ENCODE measurements at places on chromosomes 4 and X.

- no peak for DNase-seq
Measured at GRCh38 chrX:123698979-123699520, 33.8 kb downstream of the THOC2 start.

GRCh38 chr4:101418055-101418454 lies 70.7 kb upstream of the PPP3CA start:
- no peak for DNase-seq

GRCh38 chrX:21747558-21747957 lies 10.4 kb downstream of the SMPX start:
- DNase-seq = no peak

DNA sequence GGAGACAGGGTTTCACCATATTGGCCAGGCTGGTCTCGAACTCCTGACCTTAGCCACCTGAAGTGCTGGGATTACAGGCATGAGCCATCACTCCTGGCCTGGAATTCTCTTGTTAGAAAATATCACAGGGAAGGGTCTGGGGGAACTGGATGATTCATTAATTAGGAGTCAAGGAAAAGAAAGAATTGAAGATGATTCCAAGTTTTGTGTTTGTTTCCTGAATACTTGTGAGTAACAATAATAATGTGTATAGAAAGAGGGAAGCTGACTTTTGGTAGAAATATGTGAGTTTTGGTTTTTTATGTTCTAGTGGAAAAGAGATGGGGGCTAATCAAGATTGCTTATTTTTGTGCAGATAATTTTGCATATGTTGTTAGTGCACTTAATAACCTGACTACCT lies 77.3 kb upstream of the CLNK start:
- no peak for DNase-seq

- no peak for DNase-seq
Measured at GRCh38 chr4:187993827-187994226, 1.7 kb upstream of the ZFP42 start.

DNA sequence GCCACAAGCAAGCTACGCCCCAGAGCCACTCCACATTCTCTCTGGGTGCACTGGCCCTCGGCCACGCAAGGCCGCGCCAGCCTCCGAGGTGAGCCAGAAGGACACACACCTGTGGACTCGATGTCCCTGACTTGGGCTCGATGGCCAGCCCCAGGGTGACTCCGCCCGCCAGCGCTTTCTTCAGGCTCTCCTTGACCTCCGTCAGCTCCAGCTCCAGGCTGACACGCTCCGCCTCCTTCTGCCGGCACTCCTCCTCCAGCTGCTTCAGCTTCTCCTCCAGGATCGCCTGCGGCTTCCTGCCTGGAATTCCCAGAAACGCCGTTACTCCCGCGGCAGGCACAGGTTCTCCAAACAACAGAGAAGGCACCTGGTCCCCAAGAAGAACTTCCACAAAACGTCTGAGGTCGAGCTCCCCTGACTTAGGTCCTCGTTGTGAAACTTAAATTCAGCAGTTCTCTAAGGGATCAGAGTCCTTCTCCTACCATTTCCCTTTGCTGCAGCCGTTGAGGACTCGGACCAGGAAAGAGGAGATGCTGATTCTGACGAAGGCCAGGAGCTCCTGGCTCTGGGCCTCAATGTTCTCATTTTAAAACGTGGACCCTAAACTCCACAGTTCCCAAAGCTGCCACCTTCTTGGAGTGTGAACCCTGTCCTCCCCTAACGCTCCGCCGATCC lies 166.8 kb downstream of the AFAP1 start:
- no peak for DNase-seq

- no peak for DNase-seq
Measured at GRCh38 chrX:33156152-33156726, 55.1 kb downstream of the DMD start.

- no peak for DNase-seq
Measured at GRCh38 chrX:136589966-136590365, 58.0 kb downstream of the VGLL1 start.
